ENCODE measurements at places on chromosomes 1 and 21.
A peak's percentile ranks its signal among the peaks of the same experiment; 100 is the strongest.

GRCh38 chr1:211490821-211491415 lies 1.0 kb downstream of the RD3 start:
- no peak overlapping the region for H3K4me3 ChIP-seq
- H3K27me3 ChIP-seq = peaks cover 3% of the 10 kb centered on the region
- no peaks in the 10 kb centered on the region for H3K4me1 ChIP-seq

DNA sequence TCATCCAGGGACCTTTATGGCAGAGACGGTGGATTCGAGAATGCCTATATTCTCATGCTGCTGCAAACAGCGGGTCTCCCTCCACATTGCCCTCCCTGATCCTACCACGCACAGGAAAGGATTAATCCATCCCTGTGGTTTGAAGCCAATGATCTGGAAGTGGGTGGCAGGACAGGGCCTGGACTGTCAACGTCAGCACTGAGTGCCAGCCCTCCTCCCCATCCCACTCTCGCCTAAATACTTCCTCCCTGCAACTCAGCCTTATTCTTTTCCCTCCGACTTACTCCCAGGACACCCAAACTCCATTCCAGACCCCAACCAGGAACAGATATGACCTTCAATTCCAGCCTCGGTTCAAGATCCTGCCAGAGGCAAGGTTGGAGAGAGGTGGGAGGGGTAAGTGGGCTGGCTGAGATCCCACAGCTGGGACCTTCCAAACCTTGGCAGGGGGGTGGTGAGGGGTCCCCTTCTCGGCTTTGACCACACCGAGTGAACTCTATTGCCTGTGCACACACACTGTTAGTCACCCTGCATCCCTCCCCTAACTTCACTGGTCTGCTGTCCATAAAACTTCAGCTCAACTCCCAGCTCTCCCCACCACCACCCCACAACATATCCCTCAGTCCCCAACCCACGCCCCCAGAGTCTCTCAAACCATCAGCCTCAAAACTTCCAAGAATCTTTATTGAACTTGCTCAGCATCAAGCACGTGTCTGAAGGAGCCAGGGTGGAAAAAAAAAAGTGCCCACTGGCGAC lies 2.4 kb upstream of the S100A5 start:
- peak overlapping the region; percentile 91 for H3K27ac ChIP-seq
- no peaks in the 10 kb centered on the region for H3K36me3 ChIP-seq
- peaks cover 95% of the 10 kb centered on the region for H3K4me1 ChIP-seq
- no peaks in the 10 kb centered on the region for H3K27me3 ChIP-seq
- DNase-seq = no peak

DNA sequence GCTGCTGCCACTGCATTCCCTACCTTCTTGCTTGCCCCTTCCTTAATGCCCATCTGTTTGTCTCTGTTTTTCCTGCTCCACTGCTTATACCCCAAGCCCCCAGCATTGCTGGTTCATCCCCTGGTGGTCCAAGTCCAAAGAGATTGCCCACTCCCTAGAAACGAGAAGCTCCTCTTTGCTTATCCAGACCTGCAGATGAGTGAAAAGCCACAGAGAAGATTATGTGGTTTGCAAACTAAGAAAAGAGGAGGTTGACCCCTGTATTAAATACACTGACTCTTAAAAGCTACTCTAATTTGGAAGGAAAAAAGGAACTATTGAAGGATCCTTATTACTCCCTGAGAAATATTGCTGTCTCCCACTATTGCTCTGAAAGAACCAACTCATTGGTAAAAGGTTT lies 146.8 kb upstream of the RAB4A start:
- no peak overlapping the region for H3K4me3 ChIP-seq
- DNase-seq = no peak
- no peak overlapping the region for H3K27ac ChIP-seq

DNA sequence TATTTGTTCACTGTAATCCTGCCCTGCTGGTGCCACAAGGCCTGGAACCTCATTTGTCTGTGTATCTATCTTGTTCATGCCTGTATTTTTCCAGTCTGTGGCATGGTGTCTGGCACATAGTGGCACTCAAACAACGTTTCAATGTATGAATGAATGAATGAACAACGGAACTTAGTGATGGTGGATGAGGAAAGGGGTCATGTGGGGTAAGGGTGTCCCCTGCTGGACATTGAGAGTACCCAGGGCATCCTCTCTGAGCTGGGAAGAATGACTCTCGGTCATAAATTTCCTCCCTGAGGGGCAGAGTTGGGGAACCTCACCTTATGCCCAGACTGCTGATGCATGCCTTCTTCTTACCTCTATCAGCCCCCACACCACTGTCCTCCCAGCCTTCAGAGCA lies 18.9 kb upstream of the ZNF683 start:
- no peak for DNase-seq
- H3K4me3 ChIP-seq = no peak overlapping the region
- H3K36me3 ChIP-seq = no peaks in the 10 kb centered on the region
- no peak overlapping the region for H3K27ac ChIP-seq
- H3K27me3 ChIP-seq = no peaks in the 10 kb centered on the region
- no peaks in the 10 kb centered on the region for H3K4me1 ChIP-seq

DNA sequence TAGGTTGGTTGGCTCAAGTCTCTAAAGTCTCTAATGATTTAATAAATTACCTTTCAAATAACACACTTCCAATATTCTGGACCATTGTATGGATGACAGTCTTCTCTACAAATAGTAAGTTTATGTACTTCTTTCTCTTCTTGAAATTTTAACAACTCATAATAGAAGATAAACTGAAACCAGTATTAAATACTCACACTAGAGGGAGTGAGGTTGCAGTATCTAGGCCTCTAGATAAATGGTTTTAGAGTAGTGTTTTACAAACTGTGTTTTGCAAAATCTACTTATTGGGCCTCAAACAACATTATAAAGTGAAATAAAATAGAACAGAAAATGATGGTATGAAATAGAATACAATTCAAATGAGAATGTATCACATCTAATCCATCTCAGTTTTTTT lies 479.9 kb upstream of the BRINP3 start:
- no peak for DNase-seq
- H3K27ac ChIP-seq = no peak overlapping the region
- H3K27me3 ChIP-seq = no peaks in the 10 kb centered on the region
- H3K36me3 ChIP-seq = no peaks in the 10 kb centered on the region

- H3K27me3 ChIP-seq = no peaks in the 10 kb centered on the region
- DNase-seq = no peak
- H3K4me1 ChIP-seq = peaks cover 18% of the 10 kb centered on the region
- H3K27ac ChIP-seq = no peak overlapping the region
Measured at GRCh38 chr1:64941461-64942117, 24.8 kb downstream of the JAK1 start.

DNA sequence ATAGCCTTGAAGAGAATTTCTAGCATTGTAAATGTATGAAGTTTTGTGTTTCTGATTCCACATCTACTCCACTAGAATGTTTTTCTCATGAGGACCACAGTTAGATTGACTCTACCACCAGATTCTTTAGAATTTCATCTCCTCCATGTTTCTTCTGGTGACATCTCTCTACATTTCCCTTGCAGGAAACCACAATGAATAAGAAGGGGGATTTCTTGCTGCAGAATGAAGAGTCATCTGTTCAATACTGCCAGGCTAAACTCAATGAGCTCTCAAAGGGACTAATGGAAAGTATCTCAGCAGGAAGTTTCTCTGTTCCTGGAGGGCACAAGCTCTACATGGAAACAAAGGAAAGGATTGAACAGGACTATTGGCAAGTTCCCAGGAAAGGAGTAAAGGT lies 18.6 kb downstream of the GBP6 start:
- H3K36me3 ChIP-seq = no peaks in the 10 kb centered on the region
- DNase-seq = no peak
- no peaks in the 10 kb centered on the region for H3K27me3 ChIP-seq
- H3K4me1 ChIP-seq = no peaks in the 10 kb centered on the region

GRCh38 chr1:107875689-107876088 lies 89.3 kb downstream of the VAV3 start:
- H3K4me1 ChIP-seq = peaks cover 33% of the 10 kb centered on the region
- no peaks in the 10 kb centered on the region for H3K36me3 ChIP-seq
- H3K27me3 ChIP-seq = no peaks in the 10 kb centered on the region
- H3K4me3 ChIP-seq = no peak overlapping the region

DNA sequence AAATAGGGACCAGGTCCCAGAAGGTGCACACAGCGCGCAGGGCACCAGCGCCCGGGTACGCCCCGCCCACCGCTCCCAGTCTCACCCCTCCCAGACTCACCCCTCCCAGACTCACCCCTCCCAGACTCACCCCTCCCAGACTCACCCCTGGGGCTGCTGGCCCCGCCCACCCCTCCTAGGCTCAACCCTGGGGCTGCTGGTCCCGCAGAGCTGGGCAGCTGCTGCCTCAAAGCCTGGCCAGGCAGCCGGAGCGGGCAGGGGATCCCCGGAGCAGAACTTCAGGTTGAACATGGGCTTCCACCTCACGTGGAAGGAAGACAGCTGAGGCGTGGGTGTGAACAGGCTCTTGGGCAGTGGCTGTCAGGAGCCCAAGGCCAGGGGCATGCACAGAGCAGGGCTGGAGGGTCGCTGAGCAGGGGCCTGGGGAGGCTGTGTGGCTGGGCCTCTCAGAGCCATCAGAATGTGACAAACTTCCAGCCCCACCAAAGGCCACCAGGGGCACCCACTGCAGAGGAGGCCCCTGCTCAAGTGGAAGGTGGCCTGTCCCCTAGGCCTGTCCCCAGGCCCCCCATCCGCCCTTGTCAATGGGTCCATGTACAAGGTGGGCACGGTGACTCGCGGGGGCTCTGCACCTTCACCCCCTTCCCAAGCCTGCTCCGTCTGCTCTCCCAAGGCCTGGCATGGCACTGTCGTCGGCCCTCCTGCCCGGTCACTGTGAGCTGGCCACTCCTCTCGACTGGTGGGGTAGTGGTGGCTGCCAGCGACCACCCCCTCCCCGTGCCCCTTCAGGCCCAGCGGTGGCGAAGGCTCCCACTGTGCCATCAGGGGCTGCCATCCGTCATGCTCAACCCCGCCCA lies 20.4 kb upstream of the SUMO3 start:
- no peaks in the 10 kb centered on the region for H3K36me3 ChIP-seq
- H3K27ac ChIP-seq = no peak overlapping the region
- H3K4me1 ChIP-seq = peaks cover 6% of the 10 kb centered on the region
- no peaks in the 10 kb centered on the region for H3K27me3 ChIP-seq
- H3K4me3 ChIP-seq = no peak overlapping the region
- DNase-seq = no peak

- H3K36me3 ChIP-seq = no peaks in the 10 kb centered on the region
- H3K4me1 ChIP-seq = peaks cover 48% of the 10 kb centered on the region
- H3K4me3 ChIP-seq = no peak overlapping the region
- no peak for DNase-seq
- H3K27me3 ChIP-seq = no peaks in the 10 kb centered on the region
Measured at GRCh38 chr1:206719169-206719839, 34.6 kb downstream of the MAPKAPK2 start.

- H3K4me3 ChIP-seq = no peak overlapping the region
- peaks cover 55% of the 10 kb centered on the region for H3K27me3 ChIP-seq
- no peak overlapping the region for H3K27ac ChIP-seq
- no peak for DNase-seq
- H3K4me1 ChIP-seq = peaks cover 16% of the 10 kb centered on the region
- no peaks in the 10 kb centered on the region for H3K36me3 ChIP-seq
Measured at GRCh38 chr1:5423109-5423508, 569.1 kb downstream of the NPHP4 start.

GRCh38 chr1:185420588-185421081 lies 103.6 kb upstream of the IVNS1ABP start:
- no peak for DNase-seq
- no peaks in the 10 kb centered on the region for H3K4me1 ChIP-seq
- H3K4me3 ChIP-seq = no peak overlapping the region
- no peaks in the 10 kb centered on the region for H3K36me3 ChIP-seq
- H3K27me3 ChIP-seq = no peaks in the 10 kb centered on the region
- H3K27ac ChIP-seq = no peak overlapping the region

GRCh38 chr1:92118826-92119225 lies 38.7 kb downstream of the BTBD8 start:
- H3K27me3 ChIP-seq = no peaks in the 10 kb centered on the region
- H3K4me3 ChIP-seq = no peak overlapping the region
- no peak overlapping the region for H3K27ac ChIP-seq
- H3K36me3 ChIP-seq = no peaks in the 10 kb centered on the region
- no peak for DNase-seq

GRCh38 chr21:45801989-45802388 lies 158.5 kb downstream of the PCBP3 start:
- H3K27me3 ChIP-seq = no peaks in the 10 kb centered on the region
- no peak overlapping the region for H3K4me3 ChIP-seq
- no peaks in the 10 kb centered on the region for H3K36me3 ChIP-seq
- H3K4me1 ChIP-seq = no peaks in the 10 kb centered on the region
- H3K27ac ChIP-seq = no peak overlapping the region

- H3K27me3 ChIP-seq = peaks cover 15% of the 10 kb centered on the region
- DNase-seq = no peak
- H3K36me3 ChIP-seq = no peaks in the 10 kb centered on the region
- no peak overlapping the region for H3K4me3 ChIP-seq
- no peak overlapping the region for H3K27ac ChIP-seq
- H3K4me1 ChIP-seq = no peaks in the 10 kb centered on the region
Measured at GRCh38 chr1:208318150-208318734, 74.1 kb upstream of the PLXNA2 start.

DNA sequence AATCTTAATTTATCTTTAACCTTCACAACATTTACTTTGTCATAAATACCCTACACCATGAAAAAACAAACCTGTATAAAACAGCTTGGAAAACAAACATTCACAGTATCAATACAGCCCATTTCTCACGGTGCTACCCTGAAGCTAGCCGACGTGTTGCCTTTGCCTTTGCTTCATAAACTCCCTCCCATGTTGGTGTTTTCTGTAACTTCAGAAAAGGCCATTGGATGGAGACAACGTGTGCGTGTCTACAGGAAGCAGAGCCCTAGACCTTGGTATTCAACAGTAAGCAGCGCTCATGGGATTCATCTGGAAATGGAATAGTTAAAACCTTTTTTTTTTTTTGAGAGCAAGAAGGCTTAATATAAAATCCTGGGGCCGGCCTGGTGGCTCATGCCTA lies 7.2 kb upstream of the PRDM15 start:
- peaks cover 11% of the 10 kb centered on the region for H3K36me3 ChIP-seq
- H3K4me1 ChIP-seq = no peaks in the 10 kb centered on the region
- no peak overlapping the region for H3K27ac ChIP-seq
- H3K4me3 ChIP-seq = no peak overlapping the region
- no peak for DNase-seq

Data from suprapubic skin (tissue), 4 donors.